A375 (cell line): ENCODE measurements at places on chromosomes 6 and 20. TPM values are rescaled to one million over a fixed set of nuclear protein-coding genes. Genes with fewer than 3 reads are reported as not detected.

Gene BTN1A1
- not detected in 2 replicates for total RNA-seq

Gene ADGRF4
- total RNA-seq = not detected in 2 replicates

Gene FLRT3
- total RNA-seq = 15.0 and 17.4 TPM in 2 replicates

Gene MCCD1
- total RNA-seq = not detected in 2 replicates

Gene RBBP8NL
- total RNA-seq = 0.03 TPM in 1 of 2 replicates, not detected in the other

Gene ENPP5
- not detected in 2 replicates for total RNA-seq

Gene SCRT2
- not detected in 2 replicates for total RNA-seq

Gene TINAG
- total RNA-seq = not detected in 2 replicates

Gene DCDC2
- 0.04 TPM in 1 of 2 replicates, not detected in the other for total RNA-seq

Gene LGSN
- not detected in 2 replicates for total RNA-seq

Gene CCM2L
- total RNA-seq = not detected in 2 replicates

Gene RAET1E
- total RNA-seq = 1.1 and 1.3 TPM in 2 replicates
